ENCODE measurements at places on chromosomes 2 and 18.

GRCh38 chr2:234979204-234980167 lies 27.7 kb downstream of the SH3BP4 start:
- no peak for DNase-seq

GRCh38 chr2:8303322-8303832 lies 378.5 kb upstream of the ID2 start:
- peak; percentile 59 for DNase-seq

- no peak for DNase-seq
These were observed 32.4 kb downstream of the CYB5A start for GRCh38 chr18:74259347-74259746.

GRCh38 chr2:175843625-175844024 lies 158.4 kb downstream of the LNPK start:
- no peak for DNase-seq

GRCh38 chr2:232545511-232546375 lies 4.6 kb downstream of the TIGD1 start:
- DNase-seq = no peak

GRCh38 chr2:10717628-10718027 lies 3.8 kb upstream of the ATP6V1C2 start:
- DNase-seq = no peak

DNA sequence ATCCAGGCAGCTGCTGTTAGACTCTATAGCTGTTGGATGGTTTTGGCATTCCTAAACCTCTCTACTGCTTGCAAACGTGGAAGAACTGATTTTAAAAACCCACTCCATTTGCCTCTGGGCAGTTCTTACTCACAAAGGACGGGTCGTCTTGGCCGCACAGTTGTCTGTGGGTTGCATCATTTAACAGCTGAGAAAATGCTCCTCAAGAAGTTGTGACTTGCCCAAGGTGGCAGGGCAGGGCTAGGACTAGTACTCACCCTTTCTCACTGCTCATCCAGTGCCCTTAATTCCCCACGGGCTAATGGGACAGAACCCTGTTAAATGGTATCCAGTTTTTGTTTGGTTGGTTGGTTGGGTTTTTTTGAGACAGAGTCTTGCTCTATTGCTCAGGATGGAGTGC lies 997 bp upstream of the DRC1 start:
- no peak for DNase-seq

- no peak for DNase-seq
These were observed 120.3 kb downstream of the FAM161A start for GRCh38 chr2:61733563-61733962.

DNA sequence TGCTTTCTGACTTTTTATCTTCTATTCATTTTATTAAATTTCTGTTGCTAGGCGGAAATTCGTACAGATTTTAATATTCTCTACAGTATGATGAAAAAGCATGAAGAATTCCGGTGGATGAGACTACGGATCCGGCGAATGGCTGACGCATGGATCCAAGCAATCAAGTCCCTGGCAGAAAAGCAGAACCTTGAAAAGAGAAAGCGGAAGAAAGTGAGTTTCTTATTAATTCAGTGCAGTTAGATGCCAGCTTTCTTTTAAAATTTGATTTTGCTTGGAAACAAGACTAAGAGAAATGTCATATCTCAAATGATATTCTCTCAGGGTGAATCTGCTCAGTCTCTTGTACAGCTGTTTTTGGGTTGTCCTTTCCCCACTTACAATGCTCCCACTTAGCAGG lies 84.3 kb downstream of the MGAT5 start:
- no peak for DNase-seq

GRCh38 chr2:142710336-142710735 lies 167.1 kb upstream of the KYNU start:
- no peak for DNase-seq

DNA sequence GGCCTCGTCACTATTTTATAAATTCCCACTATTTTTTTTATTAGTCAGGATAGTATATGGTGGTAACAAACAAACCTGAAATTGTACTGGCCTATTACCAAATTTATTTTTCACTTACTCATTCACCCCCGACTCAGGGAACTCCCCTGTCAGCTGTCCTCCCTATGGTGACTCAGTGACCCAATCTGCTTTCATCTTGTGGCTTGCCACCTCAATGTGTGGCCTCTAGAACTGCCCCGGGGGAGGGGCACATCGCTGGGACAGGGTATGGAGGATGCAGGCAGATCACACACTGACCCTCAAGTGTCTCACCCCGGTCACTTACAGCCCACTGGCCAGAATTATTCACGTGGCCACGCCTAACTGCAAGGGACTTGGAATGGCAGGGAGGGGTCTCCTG lies 71.6 kb downstream of the ACTR2 start:
- DNase-seq = no peak

- DNase-seq = no peak
These were observed 223.2 kb upstream of the PIK3C3 start for GRCh38 chr18:41731884-41732283.

- DNase-seq = no peak
These were observed 209.6 kb upstream of the PIK3C3 start for GRCh38 chr18:41745166-41746049.

DNA sequence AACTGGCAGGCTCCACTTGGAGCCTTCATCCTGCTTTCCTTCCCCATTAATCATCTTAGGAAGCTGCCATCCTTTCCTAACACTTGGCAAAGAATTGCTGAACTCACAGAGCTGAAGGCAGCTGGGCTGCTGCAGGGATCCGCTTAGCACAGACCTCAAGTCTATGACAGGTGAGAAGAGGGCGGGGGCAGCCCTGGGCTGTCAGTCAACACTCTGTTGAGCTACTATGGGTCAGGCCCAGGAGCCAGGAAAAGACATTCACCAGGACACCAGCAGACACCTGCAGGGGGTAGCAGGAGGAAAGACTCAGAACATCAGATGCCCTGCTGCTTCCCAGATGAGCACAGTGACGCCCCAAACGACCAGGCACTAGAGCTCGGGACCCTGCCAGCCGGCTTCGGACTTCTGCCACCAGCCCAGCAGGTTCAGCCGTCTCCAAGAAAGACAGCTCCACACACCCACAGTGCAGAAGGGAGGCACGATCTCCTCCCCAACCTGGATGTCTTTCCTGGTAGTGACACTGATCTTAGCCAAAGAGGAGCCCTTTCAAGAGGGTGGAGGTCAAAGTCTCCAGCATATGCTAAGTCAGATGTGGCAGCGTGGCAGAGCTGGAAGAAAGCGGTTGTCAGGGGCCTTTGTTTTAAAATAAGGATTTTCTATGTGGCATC lies 55.2 kb downstream of the SNORC start:
- no peak for DNase-seq

DNA sequence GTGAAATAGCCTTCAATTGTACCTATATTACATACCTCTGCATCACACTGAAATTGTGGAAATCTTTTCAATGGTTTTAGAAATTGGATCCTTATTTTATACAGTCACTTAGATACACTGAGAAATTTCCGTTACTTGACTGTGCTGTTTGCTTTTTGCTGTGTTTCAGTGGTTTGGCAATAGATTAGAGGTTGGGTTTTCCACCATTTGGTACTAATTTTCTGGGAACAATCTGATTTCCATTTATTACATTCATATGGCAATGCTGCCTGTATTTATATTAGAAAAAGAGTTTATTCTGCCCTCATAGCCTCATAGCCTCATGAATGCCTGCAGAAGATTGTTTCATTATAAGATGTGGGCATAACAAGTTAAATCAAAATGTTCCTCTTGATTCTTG lies 285.0 kb downstream of the GULP1 start:
- DNase-seq = no peak

DNA sequence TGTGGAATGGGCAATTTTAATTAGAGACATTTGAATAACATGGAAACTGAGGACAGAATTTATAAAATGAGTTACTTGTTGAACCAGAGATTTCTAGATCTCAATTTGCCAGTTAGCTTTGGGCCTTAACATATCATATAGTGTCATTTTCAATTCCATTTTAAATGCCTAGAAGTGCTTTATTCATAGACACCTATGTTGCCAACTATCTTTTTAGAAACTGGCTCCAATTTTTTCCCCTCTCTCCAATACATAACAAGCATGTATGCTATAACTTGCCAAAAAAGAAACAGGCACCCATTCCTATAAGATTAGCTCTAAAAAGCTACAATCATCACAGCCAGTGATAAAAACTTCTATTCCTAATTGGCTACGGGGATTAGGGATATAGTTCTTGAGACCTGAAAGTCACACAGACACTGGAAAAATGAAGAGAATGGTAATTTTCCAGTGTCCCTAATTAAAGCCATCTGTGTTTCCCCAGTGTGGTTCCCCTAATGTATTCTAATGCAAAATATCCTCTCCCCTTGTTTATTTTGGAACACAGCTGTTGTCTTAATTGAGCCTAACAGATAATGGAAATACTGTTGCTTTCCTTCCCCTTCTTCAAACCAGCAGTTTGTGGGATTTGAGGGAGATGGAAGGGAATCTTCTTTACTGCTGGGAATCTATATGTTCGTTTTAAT lies 205.5 kb upstream of the FSHR start:
- no peak for DNase-seq

GRCh38 chr2:127771756-127772155 lies 39.2 kb downstream of the WDR33 start:
- DNase-seq = no peak

DNA sequence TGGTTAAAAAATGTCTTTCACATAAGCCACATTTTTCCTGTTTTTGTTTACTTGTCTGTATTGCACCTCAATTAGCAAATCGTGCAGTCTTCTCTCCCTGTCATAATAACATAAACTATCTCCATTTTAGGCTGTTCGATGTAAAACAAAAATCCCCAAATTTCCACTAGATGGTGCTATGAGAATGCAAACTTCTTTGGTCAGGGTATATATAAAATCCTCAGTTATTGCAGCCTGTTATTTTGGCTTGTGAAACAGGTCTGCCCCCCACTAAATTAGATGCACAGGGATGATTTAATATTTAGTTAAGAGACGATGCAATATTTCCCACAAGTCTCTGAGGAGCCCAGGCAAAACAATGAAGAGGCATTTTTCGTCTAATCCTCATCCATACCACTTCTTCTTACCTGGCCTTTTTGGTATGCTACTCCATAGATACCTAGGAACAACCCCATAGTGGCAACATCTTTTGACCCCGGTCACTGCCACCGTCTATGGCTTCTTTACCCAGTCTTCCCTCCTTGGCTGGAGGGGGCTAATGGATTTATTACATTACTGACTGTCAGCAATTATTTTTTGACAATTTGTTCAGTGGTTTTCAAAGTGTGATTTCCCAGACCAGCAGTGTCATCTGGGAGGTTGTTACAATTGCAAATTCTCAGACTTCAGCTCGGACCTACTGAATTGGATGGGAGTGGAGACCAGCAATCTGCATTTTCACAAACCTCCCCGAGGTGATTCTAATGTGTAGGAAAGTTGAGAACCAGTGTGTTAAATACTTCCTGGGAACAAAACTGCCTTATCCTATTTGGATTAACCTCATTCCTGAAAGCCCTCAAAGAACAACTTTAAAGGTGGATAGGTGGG lies 117.4 kb upstream of the CWC22 start:
- DNase-seq = no peak

DNA sequence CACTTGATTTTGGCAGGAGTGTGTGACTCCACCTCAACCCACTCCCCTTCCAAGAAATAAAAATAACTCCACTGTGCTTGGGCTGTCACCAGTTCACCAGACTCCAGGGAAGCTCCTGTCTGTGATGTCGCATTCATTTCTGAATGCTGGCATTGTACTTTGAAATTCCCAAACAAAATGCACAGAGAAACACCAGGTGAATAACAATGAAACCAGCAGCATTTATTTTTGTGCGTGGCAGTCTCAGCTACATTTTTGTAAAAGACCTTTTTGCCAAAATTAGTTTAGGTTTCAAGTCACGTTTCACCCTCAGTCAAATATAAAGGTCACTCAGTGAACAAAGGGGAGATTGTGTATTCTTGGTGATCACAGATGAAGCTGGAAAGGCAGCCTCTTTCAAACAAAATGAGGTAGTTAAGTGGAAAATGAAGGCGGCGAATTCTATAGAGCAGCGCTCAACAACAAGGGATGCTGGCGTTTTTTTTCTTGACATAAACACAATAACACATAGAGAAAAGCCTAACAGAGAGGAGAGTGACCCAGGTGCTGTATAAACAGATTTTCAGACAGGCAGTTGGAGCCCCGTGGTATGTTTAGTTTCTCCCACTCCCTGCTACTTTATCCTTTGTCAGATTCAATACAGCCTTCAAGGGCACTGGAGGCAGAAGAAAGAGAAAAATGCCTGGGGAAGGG lies 210.3 kb upstream of the GCFC2 start:
- DNase-seq = no peak

DNA sequence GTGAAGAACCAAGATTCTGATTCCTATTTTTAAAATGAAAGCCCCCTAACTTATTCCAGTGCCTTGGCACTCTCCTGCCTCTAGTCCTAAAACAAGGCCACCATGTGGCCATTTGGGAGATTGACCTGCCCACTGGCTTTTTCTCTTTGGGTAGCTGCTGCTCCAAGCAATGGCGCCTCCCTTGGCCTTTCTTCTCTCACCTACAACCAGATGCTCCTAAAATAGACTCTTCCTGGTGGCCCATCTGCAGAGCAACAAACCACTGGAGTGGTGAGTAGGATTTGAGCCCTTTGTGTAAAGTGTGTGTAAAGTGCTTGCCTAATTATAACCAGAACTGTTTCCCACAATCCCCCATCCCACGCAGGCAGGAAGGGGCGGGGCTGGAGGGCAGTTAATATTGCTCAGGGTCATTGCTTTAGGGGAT lies 114.2 kb downstream of the FHOD3 start:
- no peak for DNase-seq

GRCh38 chr18:8695932-8696517 lies 9.3 kb upstream of the MTCL1 start:
- no peak for DNase-seq

- no peak for DNase-seq
These were observed 28.1 kb downstream of the TFCP2L1 start for GRCh38 chr2:121256720-121257479.

- DNase-seq = no peak
These were observed 74.6 kb upstream of the GPC1 start for GRCh38 chr2:240360645-240361475.

- no peak for DNase-seq
These were observed 814 bp downstream of the FZD7 start for GRCh38 chr2:202034249-202035088.

DNA sequence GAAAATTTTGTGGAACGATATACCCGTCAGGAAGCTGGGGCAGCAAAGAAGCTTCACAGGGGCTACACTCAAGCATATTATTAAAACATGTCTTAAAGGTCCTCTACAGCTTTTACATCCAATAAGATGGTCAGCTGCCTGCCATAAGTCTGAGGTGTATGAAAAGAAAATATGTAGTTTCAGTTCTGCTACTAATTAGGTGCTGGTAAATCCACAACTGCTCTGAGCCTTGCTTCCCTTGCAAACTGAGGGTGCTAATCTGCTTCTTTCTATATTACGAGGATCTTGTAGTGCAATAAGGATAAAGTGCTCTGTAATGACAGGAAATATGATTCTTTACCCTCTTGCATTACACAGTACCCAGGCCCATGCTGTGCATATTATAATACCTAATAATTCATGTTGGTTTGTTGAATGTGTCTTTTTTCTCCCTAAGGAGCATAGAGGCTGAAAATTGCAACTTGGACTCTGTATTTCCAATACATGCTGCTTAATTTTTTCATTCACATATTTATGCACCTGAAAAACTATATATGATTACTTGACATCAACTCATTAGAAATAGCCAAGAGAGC lies 14.5 kb upstream of the SLC8A1 start:
- no peak for DNase-seq

Measured in stimulated activated CD8-positive, alpha-beta memory T cell treated with anti-CD3 and anti-CD28 coated beads, Interleukin-2, amount 100 ng/mL, for 1 hour (primary cell).